ENCODE measurements at places on chromosomes 2 and 18.

DNA sequence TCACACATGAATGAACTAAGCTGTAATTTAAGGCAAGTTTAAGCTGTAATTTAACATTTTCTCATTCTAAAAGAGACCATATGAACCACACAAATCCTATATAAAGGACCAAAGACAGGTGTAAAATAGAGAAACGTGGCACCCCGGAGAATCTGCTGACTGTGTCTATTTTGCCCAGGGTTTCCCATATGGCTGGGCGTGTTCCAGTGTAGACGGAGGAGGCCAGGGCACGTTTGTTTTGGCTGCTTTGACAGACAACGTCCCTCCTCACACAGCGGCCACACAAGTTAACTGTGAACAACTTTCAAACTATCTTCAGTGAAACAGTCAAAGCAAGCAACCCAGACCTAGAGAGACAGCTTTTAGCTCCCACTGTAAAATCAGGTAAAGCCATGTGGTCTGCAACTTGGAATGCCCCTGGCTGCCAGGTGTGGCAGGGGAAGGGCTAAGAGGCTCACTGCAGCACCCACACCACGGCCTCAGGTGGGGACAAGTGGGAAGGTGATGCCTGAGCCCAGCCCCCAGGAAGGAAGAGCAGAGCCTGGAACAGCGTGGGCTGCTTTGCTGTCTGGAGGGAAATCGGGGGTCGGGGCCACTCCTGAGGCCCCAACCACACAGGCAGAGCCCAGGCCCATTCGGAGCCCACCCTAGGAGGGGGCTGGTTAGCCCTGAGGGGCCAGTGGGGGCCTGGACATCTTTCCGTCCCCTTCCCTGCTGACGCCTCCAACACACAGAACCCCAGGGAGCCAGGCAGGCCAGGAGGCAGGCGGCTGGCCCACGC, 40.7 kb downstream of the SLC66A2 start:
- DNase-seq: no peak

GRCh38 chr2:187867165-187867564, 312.9 kb upstream of the TFPI start:
- no peak for DNase-seq

- no peak for DNase-seq
Measured at GRCh38 chr18:5462227-5462626, 81.6 kb downstream of the EPB41L3 start.

- DNase-seq: no peak
Measured at GRCh38 chr18:35524226-35524625, 26.5 kb upstream of the INO80C start.

Measured in foreskin keratinocyte (primary cell).